NCI-H1105 (cell line): ENCODE measurements at places on chromosomes 6 and 20.

DNA sequence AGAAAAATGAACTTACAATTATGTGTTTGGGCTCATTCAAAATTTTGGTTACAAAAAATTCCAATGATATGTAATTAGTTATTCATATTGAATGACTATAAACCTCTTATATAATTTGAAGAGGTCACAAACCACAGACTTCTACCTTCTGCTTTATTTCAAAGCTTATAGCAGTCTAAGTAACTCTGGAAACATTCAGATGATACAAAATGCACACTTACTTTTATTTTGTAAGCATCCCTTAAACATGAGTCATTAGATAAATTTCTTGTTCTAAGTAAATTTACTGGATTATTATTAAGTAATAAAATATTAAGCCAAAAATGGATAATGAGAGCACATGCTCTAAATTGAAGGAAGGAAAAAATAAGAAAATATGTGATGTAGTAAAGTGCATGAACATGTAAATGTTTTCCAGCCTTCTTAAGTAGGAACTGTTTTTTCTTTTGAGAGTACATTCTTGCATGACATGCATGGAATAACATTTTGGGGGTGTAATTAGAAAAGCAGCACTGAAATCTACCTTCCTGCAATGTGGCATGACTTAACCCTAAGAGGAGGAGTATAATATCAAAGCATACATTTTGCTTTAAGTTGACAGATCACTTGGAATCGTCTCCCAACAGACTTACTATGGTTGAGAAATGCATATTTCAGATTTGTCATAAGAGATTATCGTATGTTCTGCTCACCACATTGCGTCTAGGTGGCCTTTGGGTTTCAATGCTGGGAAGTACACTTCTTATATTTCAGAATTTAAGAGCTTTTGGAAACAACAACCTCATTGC is 372.7 kb upstream of the HSF2 start:
- DNase-seq, result no peak

DNA sequence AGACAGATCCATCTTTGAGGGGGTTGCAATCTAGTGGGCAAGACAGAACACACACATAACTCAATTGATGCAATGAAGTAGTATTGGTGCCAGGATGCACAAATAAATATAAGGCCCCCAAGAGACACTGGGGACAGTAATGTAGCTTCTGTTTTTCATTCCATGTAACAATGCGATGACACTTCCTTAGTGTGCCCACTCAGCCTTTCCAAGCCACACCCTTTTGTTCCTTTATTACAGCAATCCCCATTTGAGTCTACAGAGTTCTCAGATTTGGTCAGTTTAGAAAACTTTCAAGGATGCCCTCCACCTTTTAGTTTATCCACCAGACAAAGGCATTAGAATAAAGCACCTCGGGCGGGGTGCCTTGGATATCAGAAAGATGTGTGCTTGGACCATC is 15.5 kb downstream of the TGM3 start:
- DNase-seq, result no peak

DNA sequence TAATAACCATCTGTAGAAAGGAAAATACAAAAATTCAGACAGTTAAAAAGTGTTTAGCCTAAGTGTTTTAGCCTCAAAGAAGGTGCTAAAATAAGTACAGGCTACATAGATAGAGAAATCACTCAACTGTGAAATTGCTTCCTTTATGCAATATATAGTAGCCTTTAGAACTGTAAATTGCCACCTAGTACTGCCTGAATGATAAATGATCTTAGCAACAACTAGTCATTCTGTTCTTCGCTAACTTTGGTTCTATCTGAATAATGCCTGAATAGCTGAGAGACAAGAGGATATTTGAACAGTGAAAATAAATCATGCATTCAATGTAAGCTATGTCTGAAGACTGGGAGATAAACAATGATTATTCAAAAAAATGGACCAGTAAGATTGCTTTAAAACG is 603.3 kb upstream of the PTCHD4 start:
- DNase-seq, result peak; percentile 48

DNA sequence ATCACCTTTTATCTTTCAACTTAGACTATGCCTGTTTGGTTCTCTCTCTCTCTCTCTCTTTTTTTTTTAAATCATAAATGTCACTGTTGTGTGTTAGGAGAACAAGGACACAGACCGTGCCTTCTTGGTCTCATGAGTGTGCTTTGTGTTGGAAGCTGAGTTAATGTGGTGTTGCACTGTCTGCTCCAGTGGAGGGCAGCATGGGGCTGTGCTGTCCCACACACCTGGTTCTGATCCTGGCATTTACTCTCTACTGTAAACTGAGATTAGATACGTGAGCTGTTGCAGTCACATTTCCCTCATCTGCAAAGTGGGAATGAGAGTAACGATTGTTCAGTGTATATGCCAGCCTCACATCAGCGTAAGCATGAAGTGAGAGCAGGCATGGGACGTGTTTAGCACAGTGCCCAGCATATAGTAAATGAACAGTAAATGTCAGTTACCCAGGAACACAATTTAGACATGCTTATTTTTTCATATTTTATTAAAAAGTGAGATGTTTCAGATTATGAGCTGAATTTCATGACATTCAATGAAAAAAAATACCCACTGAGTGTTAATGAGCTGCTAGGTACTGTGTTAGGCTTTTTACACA is 161.1 kb downstream of the FARS2 start:
- no peak for DNase-seq

- DNase-seq, result no peak
Measured at GRCh38 chr6:103140308-103141027, 1719.3 kb downstream of the HACE1 start.

GRCh38 chr20:61770113-61770585 is 295.5 kb downstream of the TAF4 start:
- DNase-seq, result no peak

- no peak for DNase-seq
Measured at GRCh38 chr6:121398127-121398526, 37.3 kb upstream of the GJA1 start.
